Tibial nerve (tissue), 4 donors: ENCODE measurements at places on chromosomes 16 and 17. TPM values are rescaled to one million over a fixed set of nuclear protein-coding genes. Genes with fewer than 3 reads are reported as not detected.

DNA sequence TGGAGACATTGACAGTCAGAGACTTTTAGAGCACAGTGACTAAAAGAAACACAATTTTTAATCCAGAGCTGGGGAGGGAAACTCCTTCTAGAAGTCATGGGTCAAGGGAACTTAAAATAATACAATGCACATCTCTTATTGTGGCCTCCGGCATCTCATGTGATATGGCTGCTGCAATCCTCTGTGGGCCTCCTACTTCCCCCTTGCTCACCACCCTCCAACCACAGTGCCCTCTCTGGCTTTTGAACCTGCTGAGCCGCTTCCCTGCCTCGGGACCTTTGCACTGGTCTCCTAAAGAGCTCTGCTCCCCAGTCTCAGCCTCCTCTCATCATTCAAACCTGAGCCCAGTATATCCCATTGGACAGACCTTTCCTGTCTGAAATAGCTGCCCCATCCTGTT lies 47.6 kb downstream of the HS3ST2 start:
- no peaks in the 10 kb centered on the region for H3K36me3 ChIP-seq
- no peak overlapping the region for H3K4me3 ChIP-seq
- no peaks in the 10 kb centered on the region for H3K4me1 ChIP-seq

DNA sequence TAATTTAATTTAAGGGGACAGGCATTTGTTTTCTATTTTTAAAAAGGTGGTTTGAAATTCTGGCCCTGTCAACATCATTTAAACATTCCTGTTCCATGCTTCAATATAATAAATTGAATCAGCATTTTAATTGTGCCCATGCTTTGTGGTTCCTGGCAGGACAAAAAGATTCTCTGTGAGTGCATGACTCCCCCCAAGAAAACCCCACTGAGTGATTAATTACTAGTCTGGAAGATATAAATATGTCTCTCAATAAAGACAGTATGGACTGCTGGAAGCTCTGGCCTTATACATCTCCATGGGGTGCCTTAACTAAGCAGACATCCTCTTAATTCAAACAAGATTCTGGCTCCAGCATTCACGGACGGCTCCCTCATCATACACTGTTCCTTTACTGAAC lies 95.0 kb upstream of the PSMD7 start:
- DNase-seq = no peak
- H3K36me3 ChIP-seq = no peaks in the 10 kb centered on the region
- H3K27ac ChIP-seq = no peak overlapping the region
- H3K4me1 ChIP-seq = no peaks in the 10 kb centered on the region
- no peak overlapping the region for H3K4me3 ChIP-seq

The EXOC3L1 gene
- total RNA-seq = 2.1 TPM

DNA sequence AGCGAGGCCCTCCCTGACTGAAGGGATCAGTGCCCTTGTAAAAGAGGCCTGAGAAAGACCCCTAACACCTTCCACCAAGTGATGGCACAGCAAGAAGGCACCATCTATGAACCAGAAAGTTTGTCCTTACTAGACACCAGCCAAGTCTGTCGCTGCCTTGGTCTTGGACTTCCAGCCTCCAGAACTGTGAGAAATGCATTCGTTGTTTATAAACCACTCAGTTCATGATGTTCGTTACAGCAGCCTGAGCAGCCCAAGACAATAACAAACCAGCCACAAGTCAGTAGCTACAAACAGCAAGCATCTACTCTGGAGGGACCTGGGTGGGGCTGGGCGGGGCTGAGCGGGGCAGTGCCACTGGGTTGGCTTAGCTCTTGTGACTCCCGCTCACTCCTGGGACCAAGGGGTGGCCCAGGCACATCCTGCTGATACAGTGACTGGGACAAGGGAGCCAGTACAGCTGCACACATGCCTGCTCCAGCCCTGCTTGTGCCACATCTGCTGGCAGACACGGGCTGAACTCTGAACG lies 234.9 kb downstream of the IRF8 start:
- no peaks in the 10 kb centered on the region for H3K27me3 ChIP-seq
- H3K4me3 ChIP-seq = no peak overlapping the region
- no peaks in the 10 kb centered on the region for H3K4me1 ChIP-seq
- no peak for DNase-seq
- no peaks in the 10 kb centered on the region for H3K36me3 ChIP-seq
- H3K27ac ChIP-seq = no peak overlapping the region

DNA sequence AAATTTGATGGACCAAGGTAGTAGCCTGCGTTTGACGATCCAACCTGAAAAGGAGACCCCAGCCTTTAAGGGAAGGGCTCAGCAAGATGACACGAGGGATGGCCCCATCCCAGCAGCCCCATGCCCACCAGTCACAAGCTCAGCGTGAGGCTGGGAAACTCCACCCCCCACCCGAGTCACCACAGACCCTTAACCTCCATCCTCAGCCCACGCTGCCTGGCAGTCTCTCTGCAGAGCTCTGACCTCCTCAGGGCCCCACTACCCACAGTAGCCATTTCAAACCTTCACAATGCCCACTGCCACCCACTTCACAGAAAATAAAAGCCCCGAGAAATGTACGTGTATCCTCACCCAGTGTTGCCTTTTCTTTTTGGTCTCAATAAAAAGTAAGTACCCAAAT lies 18.7 kb downstream of the USP36 start:
- no peaks in the 10 kb centered on the region for H3K27me3 ChIP-seq
- peaks cover 12% of the 10 kb centered on the region for H3K4me1 ChIP-seq
- DNase-seq = no peak
- peak overlapping the region; percentile 82 for H3K27ac ChIP-seq
